ENCODE measurements at places on chromosomes 2 and 18.

GRCh38 chr2:128028668-128029054 is 802 bp upstream of the SAP130 start:
- DNase-seq: no peak

GRCh38 chr2:72454189-72454588 is 306.5 kb upstream of the CYP26B1 start:
- DNase-seq: no peak

DNA sequence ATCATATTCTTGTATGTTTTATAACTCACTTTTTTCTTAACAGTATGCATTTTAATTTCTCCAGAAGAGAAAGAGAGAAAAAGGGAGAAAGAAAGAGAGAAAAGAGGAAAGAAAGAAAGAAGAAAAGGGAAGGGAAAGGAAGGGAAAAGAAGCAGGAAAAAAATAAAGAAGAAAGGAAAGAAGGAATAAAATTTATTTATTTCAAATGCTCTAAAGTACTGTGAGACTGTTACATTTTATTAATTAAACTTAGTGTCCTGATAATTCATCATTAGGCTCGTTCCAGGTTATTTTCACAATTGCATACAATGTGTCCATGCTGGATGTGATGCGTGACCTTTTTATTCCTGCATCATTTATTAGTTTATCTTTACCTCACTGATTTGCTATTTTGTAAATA is 1023.4 kb upstream of the KLHL29 start:
- DNase-seq: no peak

GRCh38 chr18:59218018-59218417 is 1.9 kb upstream of the GRP start:
- DNase-seq: no peak

Measured in activated CD4-positive, alpha-beta T cell treated with anti-CD3 and anti-CD28 coated beads, Interleukin-2, amount 50 U/mL, for 4 hours (primary cell).